ENCODE measurements at places on chromosomes 4 and X.

DNA sequence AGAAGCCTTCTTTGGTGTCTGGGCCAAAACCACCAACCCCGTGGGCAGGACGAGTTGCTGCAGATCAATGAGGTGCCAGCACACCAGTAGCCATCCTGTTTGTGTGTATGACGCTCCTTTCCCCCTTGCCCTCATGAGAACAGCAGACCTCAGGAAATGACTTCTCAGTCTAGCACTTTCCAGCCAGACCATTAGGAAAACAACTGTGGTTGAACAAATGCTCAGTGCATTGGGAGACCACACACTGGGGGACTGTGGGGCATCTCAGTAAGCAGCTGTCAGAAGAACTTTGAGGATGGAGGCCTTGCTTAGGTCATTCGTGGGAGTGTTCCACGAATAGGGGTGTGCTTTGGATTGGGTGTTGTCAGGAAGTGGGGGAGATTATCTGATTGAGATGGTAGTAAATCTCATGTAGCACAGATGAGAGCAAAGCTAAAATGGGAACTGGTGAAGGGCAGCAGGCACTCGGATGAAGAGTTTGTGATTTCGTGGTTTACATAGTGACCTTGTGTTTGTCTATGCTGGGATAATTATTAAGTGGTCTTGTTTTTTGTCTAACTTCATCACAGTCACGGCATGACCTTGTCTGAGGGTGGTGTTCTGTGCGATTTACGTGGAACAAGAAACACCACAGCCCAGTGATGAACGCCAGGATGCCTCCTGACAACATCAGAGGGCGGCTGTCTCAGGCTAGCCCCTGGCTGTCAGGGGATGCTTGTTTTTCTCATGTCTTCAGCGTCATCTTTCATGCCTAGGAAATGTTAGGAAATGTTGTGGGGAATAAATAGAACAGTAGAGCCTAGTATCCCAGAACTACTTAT lies 70.1 kb downstream of the USP46 start:
- no peak for DNase-seq

DNA sequence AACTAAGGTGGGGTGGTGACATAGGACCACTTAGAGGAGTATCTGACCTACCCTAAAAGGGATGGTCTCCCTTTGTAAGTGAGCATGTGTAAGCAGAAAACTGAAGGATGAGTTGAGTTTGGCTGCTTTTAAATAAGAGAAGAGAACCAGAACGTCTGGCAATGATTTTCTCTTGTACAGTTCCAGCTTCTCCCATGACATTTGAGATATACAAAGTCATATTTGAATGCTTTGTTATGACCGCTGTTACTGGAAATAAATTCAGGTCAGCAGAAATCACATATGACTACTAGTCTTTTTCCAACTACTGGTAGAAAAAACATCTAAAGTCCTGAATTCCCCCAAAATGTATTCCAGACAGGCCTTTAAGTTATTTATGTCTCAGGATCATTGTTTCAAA lies 313.3 kb upstream of the BMP3 start:
- DNase-seq, result no peak

GRCh38 chr4:29805916-29806480 lies 914.2 kb upstream of the PCDH7 start:
- no peak for DNase-seq

GRCh38 chr4:103429283-103429682 lies 231.1 kb upstream of the CENPE start:
- DNase-seq, result no peak

DNA sequence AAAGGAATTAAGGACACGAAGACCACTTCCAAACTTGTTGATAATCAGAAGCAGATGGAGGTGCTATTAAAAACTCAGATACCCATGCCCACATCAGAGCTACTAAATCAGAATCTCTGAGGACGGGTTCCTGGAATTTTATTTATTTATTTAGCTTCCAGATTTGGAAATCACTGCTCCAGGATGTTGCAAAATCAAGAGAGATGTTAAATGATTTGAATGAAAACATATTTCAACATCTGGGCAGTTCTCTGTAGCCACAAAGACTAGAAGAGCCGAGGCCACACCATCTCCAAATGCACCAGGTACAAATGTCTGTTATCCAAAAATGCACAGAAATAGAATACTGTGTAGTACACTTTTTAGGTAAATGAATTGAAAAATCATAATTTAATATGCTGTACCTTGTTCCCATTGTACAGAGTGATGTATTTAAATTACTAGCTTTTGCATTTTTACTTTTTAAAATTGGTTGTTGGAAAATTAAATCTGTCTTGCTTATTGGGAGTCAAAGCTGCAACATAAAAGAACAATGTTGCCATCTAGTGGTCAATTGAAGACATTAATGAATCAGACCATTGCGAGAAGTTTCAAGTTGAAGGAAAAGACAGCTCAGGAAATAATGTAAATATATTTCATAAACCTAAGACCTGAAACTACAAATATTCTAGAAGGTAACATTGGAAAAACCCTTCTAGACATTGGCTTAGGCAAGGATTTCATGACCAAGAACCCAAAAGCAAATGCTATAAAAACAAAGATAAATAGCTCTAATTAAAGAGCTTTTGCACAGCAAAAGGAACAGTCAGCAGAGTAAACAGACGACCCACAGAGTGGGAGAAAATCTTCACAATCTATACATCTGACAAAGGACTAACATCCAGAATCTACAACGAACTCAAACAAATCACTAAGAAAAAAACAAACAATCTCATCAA lies 151.3 kb upstream of the TTC29 start:
- no peak for DNase-seq

DNA sequence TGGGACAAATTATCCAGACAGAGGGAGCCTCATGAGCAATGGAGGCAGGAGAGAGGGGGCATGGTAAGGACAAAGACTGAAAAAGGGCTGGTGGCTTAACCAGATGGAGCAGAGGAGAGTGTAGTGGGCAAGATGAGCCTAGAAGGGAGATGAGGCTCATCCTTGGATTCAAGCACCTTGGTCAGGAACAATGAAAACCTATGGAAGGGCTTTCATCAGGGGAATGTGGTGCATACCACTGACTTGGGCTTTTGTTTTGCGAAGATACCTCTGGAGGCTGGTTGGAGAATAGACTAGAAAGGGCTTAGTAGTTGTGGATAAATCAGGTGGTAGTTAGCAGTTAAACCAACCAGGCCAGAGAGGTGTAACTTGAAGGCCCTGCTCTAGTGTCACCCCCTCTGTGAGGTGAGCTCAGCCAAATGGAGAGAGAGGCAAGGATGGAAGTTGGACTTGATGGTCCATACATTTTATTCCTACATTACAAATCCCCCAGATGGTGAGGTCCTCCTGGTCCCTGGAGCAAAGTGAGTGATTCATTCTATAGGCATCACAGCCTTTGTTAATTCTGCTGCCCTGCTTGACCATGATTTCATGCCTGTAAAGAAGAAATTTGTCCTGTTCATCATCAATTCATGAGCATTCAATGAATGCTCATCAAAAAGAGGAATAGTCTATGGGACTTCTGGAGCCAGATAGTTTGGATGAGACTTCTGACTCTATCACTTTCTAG lies 264.8 kb upstream of the IGFBP7 start:
- no peak for DNase-seq

DNA sequence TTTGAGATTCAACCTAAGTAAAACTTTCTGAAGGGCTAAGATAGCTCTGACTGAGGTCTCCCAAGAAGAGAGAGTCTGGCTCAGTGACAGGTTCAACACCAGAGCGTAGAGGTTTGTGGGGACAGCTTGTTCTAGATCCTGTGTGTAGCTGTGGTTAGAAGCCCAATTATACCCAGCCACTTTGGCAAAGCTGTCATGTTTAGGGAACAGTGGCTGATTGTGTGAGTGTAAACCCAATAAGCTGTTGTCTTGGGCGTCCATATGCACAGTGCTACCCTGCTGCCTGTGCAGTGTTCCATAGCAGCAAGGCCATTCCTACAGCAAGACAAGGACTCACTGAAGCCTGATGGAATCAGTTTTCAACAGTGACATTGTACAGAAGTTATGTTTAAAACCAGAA lies 11.2 kb upstream of the SCRG1 start:
- no peak for DNase-seq

DNA sequence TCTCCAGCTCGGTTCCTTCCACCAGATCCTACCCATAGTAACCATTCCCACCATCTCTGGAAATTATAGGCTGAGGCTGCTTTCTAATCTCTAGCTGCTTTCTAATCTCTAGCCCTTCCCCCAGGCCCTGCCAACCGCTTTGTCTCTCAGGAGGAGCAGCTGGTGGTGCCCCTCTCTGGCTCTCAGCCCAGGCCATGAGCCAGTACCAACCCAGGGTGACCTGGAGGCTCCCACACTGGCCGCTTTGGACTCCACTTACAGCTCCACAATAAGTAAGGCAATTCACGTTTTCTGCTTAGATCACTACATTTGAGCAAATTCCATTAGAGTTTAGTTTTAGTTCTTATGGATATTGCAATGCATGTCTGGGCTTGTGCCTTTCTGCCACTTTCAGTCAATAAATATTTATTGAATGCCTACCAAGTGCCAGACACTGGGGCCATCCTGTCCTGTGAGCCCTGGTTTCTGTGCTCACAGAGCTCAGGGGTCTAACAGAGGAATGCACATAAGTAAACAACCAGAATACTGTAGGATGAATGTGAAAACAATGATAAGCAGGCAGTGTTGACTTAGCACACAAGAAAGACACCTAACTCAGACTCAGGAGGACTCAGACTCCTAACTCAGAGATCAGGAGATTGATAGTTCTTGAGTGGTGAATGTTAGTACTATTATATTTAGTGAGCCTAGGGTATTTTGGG lies 38.9 kb downstream of the SMC1A start:
- DNase-seq, result no peak

DNA sequence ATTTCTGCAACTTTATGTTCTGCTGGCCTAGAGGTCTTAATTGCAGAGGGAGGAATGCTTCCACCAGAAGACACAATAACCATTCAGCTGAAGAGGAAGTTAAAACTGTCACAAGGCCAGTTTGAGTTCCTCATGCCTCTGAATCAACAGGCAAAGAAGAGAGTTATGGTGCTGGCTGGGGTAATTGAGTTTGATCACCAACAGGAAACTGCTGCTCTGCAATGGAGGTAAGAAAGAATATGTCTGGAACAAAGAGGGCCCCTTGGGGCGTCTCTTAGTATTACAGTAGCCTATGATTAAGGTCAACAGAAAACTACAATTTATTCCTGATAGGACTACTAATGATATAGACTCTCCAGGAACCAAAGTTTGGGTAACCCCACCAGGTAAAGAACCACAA lies 744.0 kb downstream of the FSTL5 start:
- no peak for DNase-seq

- DNase-seq, result no peak
Measured at GRCh38 chr4:75989846-75990528, 758 bp downstream of the SDAD1 start.

GRCh38 chr4:115501656-115502055 lies 388.2 kb upstream of the NDST4 start:
- DNase-seq, result no peak

- no peak for DNase-seq
Measured at GRCh38 chr4:56843421-56843899, 22.0 kb upstream of the SPINK2 start.

DNA sequence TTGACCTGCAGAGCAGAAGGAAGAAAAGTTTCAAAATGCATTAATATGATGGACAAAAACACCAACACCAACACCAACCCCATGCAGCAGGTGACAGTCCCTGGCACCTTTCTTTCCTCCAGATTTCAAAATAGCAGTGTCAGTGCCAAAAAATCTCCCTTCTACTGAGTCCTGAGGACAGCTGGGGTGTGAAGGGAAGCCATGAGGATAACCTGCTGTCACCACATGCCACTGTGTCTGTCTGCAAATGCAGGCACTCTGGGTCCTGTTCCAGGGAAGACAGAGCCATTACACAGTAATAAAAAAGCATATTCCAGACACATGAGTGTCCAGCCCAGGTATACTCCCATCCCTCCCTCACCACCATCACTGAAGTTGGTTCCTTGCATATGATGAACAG lies 187.5 kb downstream of the BMP15 start:
- no peak for DNase-seq

- DNase-seq, result no peak
Measured at GRCh38 chrX:108070891-108071290, 20.5 kb downstream of the PSMD10 start.

DNA sequence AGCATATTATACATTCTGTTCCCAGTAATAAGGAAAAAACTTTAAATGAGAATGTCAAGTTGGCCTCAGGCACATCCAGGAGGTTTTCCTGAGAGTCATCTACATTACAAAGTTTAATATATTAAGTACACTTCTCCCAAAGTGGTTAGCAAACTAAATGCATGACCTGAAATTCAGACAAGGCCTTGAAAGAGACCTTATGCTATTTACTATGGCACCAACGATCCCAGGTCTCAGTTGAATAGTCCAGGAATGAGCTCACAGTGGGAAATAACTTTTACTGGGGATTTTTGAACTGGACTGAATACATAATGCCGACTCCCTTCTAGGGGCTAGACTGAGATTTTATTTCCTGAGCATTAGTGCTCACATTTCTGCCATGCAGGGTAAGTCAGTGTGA lies 1577.5 kb upstream of the PCDH7 start:
- DNase-seq, result no peak

DNA sequence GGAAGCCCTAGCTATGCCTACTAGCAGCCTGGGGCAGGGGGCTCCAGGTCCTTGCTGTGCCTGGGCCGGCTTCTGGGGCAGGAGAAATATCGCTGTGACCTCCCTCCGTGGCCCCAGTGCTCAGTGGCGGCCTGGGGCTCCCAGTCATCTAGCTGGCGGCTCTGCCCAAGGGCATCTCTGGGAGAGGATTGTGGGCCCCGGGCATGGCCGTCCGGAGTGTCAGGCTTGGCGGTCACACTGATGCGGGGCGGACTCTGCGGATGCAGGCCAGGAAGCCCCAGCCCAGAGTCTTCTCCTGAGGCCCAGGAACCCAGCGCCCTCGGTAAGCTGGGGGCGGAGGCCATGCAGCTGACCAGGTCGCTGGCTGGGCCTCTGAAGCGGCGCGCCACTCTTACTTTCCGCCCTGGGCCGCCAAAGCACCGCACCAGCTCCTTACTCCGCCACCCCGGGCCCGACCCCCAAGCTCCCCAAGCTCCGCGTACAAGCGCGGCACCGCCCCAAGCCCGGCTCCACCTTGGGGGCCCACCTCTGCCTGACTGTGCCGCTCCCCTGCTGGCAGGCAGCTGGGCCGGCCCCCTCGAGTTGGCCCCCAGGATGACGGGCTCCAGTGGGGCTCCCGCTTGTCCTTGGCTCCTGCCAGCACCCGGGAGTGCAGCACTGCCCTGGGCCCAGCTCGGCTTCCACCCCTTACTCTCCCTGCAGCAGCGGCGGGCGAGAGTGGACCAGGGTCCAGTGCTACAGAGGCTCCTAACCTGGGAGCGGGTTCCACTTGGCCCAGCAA lies 720.0 kb downstream of the PCDH18 start:
- no peak for DNase-seq

DNA sequence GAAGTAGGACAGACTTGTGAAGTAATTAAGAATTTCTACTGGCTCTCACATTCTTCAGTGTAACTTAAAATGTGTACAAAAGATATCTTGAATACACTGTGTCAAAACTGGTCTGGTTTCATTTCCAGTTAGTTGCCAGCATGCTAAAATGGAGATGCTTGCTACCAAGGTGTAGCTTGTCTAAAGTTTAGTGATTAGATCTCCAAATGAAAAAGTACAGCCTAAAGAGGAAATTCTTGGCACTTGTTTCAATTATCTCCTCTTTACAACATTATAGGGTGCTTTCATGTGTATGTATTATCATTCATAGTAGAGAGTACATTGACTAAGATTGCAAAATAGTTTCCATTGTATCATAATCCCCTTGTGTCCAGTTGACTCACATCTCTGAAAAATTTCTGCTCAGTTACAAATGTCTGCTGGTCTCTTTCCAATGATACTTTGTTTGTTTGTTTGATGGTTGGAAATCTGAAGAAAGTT lies 97.3 kb upstream of the SPRY1 start:
- no peak for DNase-seq
